NCI-H187 (cell line): ENCODE measurements at places on chromosomes 12 and 14.

DNA sequence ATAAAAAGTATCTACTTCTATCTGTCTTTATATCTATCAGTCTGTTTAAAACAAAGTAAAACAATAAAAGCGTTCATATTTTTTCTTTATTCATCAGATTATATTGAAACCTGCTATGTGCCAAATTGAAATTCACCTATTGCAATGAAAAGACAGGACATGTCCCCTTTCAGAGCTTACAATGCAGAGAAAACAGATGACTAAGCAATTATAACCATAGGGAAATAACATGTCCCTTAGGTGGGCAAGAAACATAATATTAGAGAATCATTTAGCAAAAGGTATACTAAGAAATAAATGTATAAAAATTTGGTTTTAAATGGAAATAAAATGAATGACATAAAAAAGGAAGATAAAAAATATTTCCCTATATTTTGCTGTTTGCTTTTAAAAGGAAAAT lies 1421.3 kb downstream of the FSCB start:
- DNase-seq: no peak

DNA sequence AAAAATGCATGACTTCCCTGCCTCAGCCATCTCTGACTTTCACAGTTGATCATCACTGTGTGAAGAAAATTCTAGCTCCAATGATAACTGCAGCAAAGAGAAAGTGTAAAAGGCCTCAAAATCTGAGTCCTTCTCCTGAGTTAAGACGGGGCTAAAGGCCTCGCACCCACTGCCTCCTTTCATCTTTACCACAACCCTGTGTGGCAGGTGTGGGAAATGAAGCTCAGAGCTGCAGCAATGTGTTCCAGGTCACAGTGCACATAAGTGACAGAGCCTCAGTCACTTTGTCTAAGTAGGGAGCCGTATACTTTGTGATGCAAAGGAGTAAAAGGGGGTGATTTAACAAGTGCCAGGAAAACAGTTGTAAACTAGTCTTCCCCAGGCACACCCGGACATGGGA lies 144.7 kb upstream of the TMCC3 start:
- DNase-seq: no peak

DNA sequence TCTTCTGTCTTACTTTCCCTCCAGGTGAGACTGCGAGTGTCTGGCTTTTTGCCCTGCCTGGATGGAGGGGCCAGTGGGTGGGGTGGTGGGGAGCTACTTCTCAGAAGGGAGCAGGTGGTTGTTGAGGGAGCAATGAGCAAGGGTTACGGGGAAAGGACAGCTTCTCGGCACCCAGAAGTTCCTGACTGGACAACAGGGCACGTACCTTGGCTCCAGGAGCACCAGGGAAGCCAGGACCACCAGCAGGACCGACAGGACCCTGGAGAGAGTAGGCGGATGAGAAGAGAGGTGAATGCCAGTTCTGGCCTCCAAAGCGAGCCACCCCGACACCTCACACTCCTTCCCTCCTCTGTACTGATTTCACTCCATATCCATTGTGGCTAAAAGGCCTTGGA lies 15.3 kb downstream of the COL2A1 start:
- DNase-seq: no peak

- no peak for DNase-seq
Observed at GRCh38 chr12:2593045-2593444, 201.7 kb upstream of the FKBP4 start.

- DNase-seq: no peak
Observed at GRCh38 chr12:4564818-4565217, 2.8 kb downstream of the DYRK4 start.

- DNase-seq: no peak
Observed at GRCh38 chr12:5964913-5965900, 20.1 kb upstream of the ANO2 start.

DNA sequence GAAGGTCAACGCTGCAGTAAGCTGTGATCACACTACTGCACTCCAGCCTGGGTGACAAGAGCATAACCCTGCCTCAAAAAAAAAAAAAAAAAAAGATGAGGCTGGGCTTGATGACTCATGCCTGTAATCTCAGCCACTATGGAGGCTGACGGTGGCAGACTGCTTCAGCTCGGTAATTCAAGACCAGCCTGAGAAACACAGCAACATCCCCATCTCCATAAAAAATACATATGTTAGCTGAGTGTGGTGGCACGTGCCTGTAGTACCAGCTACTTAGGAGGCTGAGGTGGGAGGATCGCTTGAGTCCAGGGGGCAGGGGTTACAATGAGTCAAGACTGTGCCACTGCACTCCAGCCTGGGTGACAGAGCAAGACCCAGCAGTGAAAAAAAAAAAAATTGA lies 50.4 kb downstream of the GXYLT1 start:
- no peak for DNase-seq

- no peak for DNase-seq
Observed at GRCh38 chr12:6807170-6807569, 14.5 kb upstream of the GPR162 start.

GRCh38 chr14:69008421-69008884 lies 29.4 kb upstream of the ACTN1 start:
- DNase-seq: no peak

DNA sequence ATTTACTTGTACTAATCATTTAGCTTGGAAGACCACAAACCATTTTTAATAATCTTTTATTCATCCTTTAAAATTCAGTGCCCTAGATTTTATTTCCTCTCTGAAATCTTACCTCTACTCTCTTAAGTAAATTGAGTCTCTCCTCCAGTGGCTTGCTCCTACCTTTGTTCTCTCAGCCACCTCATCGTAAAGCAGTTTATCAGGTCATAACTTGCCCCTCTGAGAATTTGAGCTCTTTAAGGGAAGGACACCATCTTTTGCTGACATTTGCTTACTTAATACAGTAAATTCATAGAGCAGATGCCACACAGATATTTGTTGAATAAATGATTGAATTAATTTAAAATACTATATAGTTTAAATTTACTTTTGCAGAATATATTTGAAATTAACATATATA lies 794.3 kb downstream of the C12orf50 start:
- no peak for DNase-seq

GRCh38 chr14:100988011-100988410 lies 84.5 kb upstream of the RTL1 start:
- DNase-seq: no peak

DNA sequence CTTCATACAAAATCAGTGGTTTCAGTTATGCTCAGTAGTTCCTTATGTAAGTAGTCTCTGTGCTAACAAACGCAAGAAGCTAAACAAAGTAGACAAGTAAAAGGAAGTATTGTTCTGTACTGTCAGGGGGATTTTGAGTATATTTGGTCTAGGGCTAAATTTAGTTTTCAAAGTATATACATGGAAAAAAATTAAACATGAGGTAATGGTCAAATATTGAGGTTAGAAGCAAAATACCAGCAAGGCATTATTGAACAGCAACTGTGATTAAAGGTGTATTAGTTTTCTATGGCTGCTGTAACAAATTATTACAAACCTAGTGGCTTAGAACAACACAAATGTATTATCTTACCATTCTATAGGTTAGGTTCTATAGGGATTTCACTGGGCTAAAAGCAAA lies 18.8 kb downstream of the GNG2 start:
- no peak for DNase-seq

DNA sequence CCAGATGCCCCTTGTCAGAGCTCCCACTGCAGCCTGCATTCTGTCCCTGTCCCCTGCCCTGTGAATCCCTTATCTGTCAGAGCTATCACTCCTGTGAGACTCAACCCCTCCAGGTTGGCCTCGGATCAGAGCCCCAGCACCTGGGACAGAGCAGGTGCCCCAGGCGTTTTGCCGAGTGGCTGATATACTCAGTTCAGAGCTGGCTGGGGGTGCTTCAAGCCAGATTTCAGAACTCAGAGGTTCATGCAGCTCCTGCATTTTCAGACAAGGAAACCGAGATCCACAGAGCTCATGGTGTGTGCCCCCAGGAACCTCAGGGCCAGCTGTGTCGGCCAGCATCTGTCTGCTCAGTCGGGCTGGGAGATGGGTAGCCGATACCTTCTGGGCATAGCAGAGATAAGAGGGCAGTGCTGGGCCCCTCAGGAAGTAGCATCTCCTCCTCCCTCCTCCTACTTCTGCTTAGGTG lies 228.0 kb upstream of the RTL1 start:
- no peak for DNase-seq

DNA sequence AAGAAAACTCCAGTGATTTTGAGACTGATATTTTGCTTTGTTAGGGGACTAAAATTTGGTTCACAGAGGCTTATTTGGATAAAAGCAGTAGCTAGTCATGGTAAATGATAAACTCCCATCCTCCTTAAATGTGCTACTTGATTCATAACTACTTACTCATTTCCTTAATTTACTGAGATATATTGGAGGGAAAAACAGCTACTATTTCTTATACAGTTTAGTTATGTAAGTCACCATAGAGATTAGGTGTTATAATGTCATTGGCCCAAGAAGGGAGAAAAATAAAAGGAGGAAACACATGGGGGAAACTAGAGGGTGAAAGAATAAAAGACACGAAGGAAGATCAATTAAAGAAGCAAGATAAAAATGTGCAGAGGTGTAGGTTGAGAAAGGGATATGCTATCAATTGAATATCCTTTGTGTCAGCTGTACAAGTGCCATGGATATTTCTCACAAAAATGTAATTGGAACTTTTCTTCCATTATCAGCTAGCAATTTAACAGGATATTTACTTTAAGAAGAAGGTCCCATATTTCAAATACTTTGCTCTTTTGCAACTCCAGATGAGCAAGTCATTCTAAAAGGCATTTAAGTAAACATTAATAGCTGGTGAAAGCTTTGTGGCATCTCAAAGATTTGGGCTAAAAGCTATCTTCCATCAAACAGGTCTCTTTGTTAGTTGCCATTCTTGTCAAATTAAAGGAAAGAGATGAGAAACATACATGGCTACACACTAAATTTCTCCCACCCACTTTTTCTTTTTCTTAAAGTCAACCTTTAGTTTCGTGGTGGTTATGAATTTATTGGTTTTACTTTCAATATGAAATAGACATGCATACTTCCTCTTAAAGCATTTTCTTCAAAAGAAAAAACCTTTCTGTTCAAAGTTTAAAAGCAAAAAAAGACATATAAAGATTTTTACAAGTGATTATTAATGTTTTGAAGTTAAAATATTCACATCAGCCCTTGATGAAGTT lies 439.5 kb downstream of the CCER1 start:
- no peak for DNase-seq

GRCh38 chr12:94481734-94482133 lies 22.1 kb upstream of the CEP83 start:
- DNase-seq: no peak

GRCh38 chr12:1937481-1938224 lies 19.2 kb upstream of the CACNA2D4 start:
- no peak for DNase-seq

DNA sequence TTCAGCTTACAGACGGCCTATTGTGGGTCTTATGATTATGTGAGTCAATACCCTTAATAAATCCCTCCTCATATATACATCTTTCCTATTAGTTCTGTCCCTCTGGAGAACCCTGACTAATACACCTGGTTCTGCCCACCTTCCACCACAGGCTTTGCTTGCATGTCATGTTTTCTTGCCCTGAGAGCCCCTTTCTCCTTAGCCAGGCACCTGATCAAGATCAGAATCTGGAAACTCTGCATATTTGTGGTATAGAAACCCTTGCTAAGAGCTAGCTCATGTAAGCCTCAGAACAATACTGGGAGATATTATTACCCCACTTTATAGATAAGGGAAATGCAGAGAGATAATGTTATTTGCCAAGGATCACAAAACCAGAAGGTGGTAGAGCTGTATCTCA lies 52.9 kb upstream of the JDP2 start:
- no peak for DNase-seq

GRCh38 chr12:1809591-1810190 lies 10.7 kb upstream of the LRTM2 start:
- no peak for DNase-seq

DNA sequence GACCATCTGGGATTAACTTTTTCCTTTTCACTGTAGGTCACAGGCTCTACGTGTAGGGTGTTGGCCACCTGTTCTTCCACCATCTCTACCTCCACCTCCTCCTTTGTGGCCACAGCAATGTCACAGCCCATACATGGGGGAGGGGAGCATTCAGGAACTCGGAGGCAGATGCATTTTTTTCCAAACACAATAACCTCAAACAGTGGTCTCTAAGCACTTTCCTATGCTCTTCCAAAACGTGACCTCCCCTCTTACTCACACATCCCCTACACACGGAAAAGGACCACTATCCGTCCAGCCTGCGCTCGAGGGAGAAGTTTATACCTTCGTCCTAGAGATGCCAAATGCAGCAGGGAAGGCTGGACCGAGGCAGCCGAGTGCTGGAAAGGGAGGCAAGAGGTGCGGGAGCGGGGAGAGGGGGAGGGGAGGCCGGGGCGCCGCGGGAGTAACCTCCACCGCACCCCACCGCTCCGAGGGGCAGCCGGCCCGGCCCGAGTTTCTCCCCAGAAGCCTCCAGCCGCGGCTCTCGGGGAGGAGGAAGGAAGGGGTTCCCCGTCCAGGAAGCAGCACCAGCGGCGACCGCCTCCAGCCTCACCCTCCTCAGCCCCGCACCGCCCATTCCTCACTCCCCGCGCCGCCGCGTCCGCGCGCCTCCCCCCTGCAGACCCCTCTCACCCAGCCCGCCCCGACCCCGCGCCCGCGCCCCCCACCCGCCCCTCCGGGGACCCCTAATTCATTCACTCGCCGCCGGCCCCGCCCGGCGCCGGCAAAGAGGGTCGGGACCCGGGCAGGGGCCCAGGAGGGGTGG lies 594 bp downstream of the KRAS start:
- DNase-seq: peak; percentile 15

- no peak for DNase-seq
Observed at GRCh38 chr12:90619943-90620342, 335.0 kb downstream of the CCER1 start.

DNA sequence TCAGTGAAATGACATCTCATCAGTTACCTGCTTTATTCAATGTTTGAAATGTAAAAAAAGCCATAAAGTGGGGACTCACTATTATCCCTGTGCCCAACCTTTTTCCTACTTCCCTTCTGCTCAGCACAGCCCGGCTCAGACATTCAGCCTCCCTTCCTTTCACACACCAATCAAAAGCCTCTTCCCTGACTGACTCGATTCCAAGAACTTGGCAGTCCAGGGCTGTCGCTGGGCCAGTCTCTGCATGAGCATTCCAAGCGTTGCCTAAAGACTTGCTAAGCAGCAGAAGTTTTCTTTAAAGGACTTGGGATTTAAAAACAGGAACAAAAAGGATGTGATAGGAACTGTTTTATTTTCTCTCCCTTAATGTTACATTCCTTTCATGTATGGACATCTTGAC lies 22.7 kb downstream of the ITPR2 start:
- no peak for DNase-seq

GRCh38 chr12:112598626-112599025 lies 179.9 kb downstream of the PTPN11 start:
- DNase-seq: no peak

DNA sequence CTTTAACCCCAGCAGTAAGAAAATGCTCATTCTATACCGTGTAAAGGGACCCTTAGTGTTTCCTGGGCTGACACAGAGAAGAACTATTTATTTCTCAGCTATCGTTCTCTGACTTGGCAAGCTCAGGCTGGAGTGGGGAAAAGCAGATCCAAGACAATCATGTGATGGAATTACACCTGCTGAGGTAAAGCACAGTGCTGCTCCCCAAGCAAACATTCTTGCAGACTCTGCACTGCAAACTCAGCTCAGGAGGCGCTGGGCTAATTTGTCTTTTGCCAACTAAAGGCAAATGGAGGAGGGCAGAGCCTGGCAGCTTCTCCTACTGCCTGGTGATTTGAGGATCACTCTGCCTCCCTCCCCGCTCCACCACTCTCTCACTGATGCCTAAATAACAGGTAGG lies 57.8 kb upstream of the FUT8 start:
- no peak for DNase-seq

- DNase-seq: no peak
Observed at GRCh38 chr12:72289633-72290032, 17.5 kb downstream of the TRHDE start.
